Kidney glomerular epithelial cell (primary cell): ENCODE measurements at places on chromosomes 7 and 10.

DNA sequence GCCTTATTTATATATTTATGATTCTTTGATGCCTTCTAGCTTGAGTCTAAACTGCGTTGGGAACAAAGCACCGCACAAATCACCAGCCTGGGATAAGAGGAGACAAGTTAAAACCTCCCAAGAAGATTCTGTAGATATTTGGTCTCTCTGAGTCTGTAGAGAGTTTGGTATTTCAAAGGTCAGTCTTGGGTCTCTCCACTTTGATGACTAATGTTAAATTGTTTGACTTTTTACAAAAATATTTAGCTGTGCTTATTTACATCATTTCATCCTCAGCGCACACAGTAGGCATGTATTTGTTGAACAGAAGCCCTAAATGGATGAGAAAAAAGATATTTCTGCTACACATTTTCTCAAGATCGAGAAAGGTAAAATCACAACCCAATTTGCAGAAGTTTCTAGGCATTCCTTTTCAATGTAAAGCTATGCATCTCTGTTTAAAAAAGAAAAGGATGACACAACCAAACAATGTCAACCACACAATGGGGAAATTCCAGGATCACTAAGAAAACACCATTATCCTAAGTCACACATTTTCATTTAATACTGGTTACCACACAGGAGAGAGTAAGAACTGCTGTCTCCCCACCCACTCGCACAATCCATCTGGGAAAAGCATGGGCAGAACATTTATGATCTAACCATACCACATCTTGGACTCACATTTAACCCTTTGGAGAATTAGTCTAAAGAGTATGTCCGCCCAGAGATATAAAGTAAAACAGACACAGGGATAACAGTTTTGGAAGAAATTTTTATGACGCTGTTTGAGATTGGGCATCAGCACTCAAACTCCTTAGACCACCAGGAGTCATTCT lies 4.4 kb downstream of the CDK6 start:
- DNase-seq, result peak; percentile 72

- DNase-seq, result no peak
Observed at GRCh38 chr7:159218607-159219006, 73.9 kb upstream of the VIPR2 start.

GRCh38 chr7:1274876-1275375 lies 42.3 kb downstream of the UNCX start:
- no peak for DNase-seq

DNA sequence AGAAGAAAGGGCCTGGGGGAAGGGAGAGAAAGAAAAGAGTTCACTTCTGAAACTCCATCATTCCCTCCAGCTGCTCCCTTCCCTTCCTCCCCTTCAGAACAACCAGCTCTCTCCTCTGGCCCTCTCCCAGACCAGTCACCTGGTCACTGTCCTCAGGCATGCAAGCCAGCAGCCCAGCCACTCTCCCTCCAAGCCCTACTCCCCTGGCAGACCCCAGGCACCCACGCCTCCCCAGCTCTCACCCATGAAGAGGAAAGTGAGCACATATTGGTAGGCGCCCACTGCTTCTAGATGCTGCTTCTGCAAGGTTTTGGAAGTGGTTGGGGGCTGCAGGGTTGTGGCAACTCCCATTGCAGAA lies 353 bp downstream of the MOGAT3 start:
- DNase-seq, result no peak

GRCh38 chr10:21751341-21752310 lies 217.6 kb downstream of the MLLT10 start:
- DNase-seq, result no peak

DNA sequence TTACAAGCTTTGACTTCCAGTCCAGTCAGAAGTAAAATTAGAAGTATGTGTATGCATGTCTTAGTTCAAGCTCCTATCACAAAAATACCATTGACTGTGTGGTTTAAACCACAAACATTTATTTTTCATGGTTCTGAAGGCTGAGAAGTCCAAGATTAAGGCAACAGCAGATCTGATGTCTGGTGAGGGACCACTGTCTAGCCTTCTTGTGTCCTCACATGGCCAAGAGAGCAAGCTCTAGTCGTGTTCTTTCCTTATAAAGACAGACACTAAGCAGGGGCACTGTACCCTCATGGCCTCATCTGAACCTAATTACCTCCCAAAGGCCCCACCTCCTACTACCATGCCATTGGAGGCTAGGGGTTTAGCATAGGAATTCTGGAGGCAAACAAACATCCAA lies 41.3 kb upstream of the ARL4A start:
- DNase-seq, result no peak

GRCh38 chr10:88923520-88923919 lies 29.1 kb downstream of the ACTA2 start:
- peak; percentile 20 for DNase-seq

- no peak for DNase-seq
Observed at GRCh38 chr7:129169686-129170440, 18.6 kb upstream of the SMO start.

DNA sequence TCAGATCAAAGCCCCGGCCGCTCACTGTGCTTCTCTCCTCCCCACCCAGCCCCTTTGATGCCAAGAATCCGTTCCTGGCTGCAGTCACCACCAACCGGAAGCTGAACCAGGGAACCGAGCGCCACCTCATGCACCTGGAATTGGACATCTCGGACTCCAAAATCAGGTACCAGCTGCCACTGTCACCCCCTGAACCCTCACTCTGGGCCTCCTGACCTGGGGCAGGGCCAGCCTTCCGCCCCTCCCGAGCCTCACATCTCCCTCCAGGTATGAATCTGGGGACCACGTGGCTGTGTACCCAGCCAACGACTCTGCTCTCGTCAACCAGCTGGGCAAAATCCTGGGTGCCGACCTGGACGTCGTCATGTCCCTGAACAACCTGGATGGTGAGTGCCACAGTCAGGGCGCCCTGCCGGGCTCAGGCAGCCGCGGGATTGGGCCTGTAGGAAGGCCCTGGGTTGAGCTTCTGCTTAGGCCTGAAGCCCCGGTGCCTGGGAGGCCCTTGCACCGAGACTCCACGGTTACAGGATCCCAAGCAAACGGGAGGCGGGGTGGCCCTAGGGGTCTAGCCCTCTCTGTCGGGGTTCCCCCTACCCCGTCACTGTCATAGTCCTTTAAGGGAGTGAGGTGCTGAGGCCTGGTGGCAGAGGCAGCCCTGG lies 10.8 kb downstream of the TMEM120A start:
- DNase-seq, result no peak

- no peak for DNase-seq
Observed at GRCh38 chr7:95863-96260, 96.5 kb upstream of the FAM20C start.

GRCh38 chr7:157651366-157652160 lies 314.8 kb downstream of the DNAJB6 start:
- no peak for DNase-seq

- peak; percentile 18 for DNase-seq
Observed at GRCh38 chr7:517774-518629, 1.6 kb downstream of the PDGFA start.

DNA sequence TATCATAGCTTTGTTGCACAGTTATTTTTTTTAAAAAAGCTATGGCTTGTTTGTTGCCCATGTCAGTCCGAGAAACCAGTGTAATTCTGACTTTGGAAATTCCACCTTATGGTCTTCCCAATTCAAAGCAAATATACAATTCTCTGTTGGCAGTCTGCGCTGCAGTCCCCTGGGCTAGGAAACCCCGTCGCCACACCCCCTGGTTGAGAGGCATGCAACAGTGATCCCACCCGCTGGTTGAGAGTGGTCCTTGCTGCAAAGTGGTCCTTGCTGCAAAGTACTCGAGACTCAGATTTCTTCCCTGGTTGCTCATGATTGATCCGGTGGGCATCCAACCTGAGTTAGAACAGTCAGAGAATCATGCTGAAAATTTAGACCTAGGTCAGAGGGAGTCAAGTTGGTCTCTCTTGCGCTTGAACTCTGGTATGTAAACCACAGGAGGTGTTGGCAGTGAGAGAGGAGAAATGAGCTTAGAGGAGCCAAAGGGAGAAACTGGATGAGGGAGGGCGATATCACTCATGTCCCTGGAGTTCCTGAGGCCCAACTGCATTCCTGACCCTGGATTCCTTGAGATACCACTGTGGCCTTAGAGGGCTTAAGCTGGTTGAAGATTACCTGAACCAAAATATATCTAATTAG lies 45.0 kb upstream of the STK17A start:
- peak; percentile 94 for DNase-seq

DNA sequence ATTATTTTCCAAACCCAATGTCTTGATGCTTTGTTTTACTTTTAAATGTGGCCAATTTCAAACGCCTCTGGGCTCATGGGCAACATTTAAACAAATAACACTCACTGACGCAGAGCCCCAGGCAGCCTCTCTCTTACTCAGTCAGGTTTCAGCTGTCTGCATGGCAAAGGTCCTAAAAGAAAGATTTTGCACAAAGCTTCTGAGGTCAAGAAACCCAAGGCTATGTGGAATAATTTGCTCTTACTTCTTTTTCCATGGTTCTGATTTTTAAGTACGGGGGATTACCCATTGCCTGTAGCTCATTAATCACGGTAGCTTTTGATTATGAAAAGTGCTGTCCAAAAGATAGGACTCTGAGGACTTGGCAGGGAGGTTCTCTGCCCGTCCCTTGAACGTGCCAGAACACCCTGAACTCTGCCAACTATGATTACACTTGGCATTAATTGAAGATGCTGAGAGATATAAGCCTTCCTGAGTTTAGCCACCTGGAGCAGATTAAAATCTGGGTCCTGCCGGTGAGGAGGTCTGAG lies 14.1 kb upstream of the MSRB2 start:
- DNase-seq, result no peak

DNA sequence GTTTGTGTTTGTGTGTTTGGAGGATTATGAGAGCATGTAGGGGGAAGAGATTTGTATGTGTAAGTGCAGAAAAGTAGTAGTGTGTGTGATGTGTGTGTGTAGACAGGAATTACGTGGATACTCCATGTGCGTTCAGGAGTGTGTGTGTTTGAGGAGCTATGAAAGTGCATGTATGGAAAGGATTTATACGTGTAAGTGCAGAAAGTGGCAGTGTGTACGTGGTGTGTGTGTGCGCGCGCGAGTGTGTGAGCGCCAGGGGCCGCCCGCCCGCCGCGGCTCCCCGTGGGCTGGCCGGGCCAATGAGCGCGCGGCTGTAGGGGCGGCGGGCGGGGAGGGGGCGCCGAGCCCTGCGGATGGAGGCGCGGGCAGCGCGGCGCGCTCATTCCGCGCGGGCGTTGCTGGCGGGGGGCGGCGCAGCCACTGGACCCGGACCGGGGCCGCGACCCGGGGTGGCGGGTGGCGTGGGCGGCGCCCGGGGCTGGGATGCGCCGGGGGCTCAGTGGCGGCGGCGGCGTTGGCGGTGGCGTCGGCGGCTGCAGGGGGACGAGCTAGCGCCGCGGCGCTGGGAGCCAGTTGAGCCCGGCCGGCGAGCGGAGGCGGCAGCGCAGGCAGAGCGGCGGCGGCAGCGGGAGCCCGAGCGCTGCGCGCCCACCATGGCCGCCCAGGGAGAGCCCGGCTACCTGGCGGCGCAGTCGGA lies at the start of gene BICC1:
Gene BICC1 (plus strand): TSS at position 382 of the 697 bp plus-strand sequence. CDS start 272 bp downstream, at position 654.
- peak; percentile 72 for DNase-seq

GRCh38 chr10:62080905-62081304 lies 179.4 kb downstream of the ARID5B start:
- no peak for DNase-seq

- DNase-seq, result no peak
Observed at GRCh38 chr7:129188372-129188891, at the start of gene SMO. Gene SMO (plus strand): TSS chr7:129188633. CDS start chr7:129189152, 519 bp downstream.

DNA sequence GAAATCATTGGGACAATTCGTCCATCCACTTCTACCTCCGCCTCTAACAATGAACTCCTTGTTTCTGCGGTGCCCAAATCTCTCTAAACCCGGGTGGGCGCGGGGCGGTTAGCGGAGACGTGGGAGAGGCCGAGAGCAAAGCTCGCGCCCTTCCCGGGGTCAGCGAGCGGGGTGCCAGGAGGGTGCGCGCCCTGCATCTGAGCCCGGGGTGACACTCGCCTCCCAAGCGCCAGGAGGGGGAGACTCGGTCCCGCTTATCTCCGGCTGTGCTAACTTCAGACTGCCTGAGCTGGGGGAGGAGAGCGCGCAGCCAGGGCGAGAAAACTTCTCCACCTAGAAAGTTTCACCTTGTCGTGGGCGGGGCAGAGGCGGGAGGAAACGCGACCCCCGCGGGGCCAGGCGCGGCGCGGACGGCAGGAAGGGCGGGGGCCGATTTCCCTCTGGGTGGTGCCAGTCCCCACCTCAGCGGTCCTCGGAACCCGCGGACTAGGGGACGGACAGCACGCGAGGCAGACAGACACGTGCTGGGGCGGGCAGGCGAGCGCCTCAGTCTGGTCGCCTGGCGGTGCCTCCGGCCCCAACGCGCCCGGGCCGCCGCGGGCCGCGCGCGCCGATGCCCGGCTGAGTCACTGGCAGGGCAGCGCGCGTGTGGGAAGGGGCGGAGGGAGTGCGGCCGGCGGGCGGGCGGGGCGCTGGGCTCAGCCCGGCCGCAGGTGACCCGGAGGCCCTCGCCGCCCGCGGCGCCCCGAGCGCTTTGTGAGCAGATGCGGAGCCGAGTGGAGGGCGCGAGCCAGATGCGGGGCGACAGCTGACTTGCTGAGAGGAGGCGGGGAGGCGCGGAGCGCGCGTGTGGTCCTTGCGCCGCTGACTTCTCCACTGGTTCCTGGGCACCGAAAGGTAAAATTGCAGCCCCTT lies at the start of gene MET:
Gene MET (plus strand): TSS at position 516 of the 915 bp plus-strand sequence. CDS start 26,889 bp downstream, outside the sequence.
- DNase-seq, result peak; percentile 85

GRCh38 chr7:139033346-139034114 lies 2.3 kb downstream of the ZC3HAV1L start:
- DNase-seq, result peak; percentile 72

DNA sequence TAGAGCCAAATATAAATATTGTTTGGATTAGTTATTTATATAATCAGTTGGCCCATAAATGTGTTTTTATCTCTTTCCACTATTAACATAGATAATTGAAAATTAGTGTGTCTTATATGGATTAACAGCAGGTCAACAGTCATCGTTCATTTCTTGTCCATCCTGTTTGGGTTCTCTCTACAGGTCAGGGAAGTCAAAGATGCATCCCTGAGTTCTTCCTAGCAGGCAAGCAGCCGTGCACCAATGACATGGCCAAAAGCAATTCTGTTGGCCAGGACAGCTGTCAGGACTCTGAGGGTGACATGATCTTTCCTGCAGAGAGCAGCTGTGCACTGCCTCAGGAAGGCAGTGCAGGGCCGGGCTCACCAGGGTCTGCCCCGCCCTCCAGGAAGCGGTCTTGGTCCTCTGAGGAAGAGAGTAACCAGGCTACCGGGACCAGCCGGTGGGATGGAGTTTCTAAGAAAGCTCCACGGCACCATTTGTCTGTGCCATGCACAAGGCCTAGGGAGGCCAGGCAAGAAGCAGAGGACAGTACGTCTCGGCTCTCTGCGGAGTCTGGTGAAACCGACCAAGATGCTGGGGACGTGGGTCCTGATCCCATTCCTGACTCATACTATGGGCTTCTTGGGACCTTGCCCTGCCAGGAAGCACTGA lies 15.9 kb downstream of the FBH1 start:
- no peak for DNase-seq

- no peak for DNase-seq
Observed at GRCh38 chr10:72738486-72738885, 46.5 kb downstream of the MCU start.

- peak; percentile 79 for DNase-seq
Observed at GRCh38 chr10:4763960-4764428, 62.0 kb upstream of the AKR1E2 start.

GRCh38 chr10:15430969-15431771 lies 60.1 kb upstream of the FAM171A1 start:
- no peak for DNase-seq
